ENCODE measurements at places on chromosomes 5 and 9.

- no peak for DNase-seq
Observed at GRCh38 chr5:159330131-159330800, at the start of gene IL12B. Gene IL12B, minus strand, starts transcription at chr5:159330487. Its CDS starts 3,705 bp downstream, at chr5:159326782.

DNA sequence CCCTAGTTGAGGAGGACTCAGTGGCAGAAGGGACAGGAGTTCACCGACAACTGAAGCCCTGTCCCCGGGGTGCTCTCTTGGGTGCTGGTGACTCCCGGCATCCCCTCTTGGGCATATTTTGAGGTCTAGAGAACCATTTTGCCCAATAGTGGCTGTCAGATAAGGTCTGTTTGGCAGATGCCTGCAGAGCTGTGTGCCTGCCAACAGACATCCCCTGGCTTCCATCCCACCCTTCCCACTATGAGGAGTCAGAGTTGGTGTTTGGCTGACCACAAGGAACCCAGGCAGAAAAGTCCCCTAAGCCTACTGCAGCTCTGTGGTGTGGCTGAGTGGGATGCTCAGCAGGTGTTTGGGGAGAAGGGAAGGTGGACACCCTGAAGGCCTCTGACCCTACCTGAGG is 207.0 kb downstream of the AUH start:
- DNase-seq, result no peak

GRCh38 chr5:54518818-54519508 is 1.4 kb downstream of the SNX18 start:
- no peak for DNase-seq

DNA sequence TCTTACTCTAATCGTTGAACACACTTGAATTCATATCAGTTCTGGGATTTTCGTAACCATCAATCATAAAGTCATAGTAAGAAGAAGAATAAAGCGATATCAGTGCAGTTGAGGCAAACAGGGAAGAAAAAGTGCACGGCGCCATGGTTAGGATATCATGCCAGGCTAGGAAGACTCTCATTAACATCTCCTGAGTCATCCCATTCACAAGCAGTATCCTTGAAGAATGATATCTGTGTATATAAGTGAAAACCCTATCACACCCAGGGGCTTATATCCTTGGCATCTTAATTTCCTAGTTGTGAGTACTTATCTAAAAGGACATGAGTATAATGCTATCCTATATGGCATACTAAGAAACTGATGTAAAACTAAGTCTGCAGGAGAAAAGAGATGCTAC is 38.6 kb downstream of the NFIB start:
- no peak for DNase-seq
